Progenitor cell of endocrine pancreas (in vitro differentiated cells): ENCODE measurements at places on chromosomes 2 and 18. TPM values are rescaled to one million over a fixed set of nuclear protein-coding genes. Genes with fewer than 3 reads are reported as not detected.

The MSTN gene
- 0.38 TPM in 2 replicates for total RNA-seq

The KLHL14 gene
- total RNA-seq = 7.0 and 7.8 TPM in 2 replicates

The PARD3B gene
- total RNA-seq = 29.7 and 34.4 TPM in 2 replicates

The PDCD1 gene
- total RNA-seq = not detected in 2 replicates

DNA sequence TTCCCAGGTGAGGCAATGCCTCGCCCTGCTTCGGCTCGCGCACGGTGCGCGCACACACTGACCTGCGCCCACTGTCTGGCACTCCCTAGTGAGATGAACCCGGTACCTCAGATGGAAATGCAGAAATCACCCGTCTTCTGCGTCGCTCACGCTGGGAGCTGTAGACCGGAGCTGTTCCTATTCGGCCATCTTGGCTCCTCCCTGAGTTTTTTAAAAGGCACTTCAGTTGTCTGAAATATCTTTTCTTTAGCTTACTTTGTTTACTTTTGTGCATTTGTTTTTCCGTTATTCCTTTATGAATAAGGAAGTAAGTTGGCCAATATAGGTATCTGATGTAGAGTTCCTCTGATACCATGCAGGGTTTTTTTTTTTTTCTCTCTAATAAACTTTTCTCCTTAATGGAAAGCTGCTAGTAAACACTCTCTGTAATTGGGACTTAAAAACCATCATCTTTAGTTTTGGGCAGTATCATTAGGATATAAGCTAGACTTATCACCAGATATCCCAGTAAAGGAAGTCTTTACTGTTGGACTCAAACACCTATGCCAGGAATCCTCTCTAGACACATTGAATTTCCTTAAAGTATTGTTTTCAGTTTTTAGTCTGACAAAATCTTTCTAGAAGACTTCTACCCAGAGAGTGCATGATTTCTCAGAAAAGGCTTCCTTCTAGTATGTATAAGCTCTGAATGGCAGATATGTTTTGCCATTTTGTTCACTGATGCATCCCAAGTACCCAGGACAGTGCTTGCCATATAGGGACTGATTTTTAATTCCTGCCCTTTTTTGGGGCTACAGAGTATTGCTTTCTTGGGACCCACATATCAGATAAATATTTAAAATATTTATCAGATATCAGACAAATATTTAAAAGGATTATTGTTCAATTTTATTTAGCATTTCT lies 35.8 kb upstream of the DYSF start:
- peak overlapping the region; percentile 97 for H3K27ac ChIP-seq
- peaks cover 3% of the 10 kb centered on the region for H3K36me3 ChIP-seq
- H3K27me3 ChIP-seq = no peaks in the 10 kb centered on the region
- H3K4me1 ChIP-seq = peaks cover 17% of the 10 kb centered on the region

DNA sequence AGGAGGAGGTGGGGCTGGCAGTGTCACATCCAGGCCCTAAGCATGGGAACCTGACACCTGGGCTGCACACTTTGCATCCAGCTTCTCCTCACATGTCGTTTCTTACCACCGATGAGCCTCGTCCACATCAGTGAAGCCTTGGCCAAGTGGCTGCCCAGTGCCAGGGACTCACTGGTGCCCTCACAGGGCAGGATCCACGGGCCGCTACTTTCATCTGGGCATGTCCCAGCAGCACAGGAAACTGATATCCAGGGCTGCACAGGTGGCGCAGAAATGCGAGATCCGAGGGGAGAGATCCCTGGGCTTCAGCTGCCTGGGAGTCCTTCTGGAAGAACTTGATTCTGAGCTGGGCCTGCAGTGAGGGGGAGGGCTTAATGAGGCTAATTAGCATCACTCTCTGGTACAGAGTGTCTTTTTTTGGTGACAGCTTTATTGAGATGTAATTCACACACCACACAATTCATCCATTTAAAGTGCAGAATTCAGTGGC lies 291.6 kb upstream of the HDAC4 start:
- H3K4me1 ChIP-seq = peaks cover 5% of the 10 kb centered on the region
- no peaks in the 10 kb centered on the region for H3K36me3 ChIP-seq
- H3K4me3 ChIP-seq = no peak overlapping the region
- DNase-seq = no peak

GRCh38 chr2:120385355-120386127 lies 39.6 kb downstream of the INHBB start:
- peaks cover 17% of the 10 kb centered on the region for H3K27me3 ChIP-seq
- H3K36me3 ChIP-seq = no peaks in the 10 kb centered on the region
- no peak for DNase-seq
- no peak overlapping the region for H3K4me3 ChIP-seq
- peaks cover 6% of the 10 kb centered on the region for H3K4me1 ChIP-seq
- H3K27ac ChIP-seq = no peak overlapping the region

- no peaks in the 10 kb centered on the region for H3K27me3 ChIP-seq
- peaks cover 16% of the 10 kb centered on the region for H3K36me3 ChIP-seq
- H3K4me3 ChIP-seq = no peak overlapping the region
- H3K4me1 ChIP-seq = peaks cover 1% of the 10 kb centered on the region
- DNase-seq = no peak
Observed at GRCh38 chr18:79750980-79751571, 46.7 kb upstream of the KCNG2 start.

DNA sequence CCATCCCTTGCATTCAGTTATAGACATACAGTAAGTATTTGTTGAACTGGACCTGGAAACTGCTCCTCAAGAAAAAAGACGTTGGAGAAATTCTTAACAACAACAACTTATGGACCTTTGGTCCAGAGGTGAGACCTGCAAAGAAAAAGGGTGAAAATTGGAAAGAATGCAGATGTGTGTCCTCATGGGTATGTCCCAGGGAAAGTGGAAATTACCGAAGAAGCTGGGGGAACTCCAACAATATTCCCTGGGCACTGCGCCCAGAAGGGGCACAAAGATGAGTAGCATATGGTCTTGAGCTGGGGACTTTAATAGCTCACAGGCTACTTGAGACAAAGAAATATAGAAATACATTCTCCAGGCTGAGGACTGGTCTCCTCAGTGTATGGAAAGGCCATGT lies 35.5 kb upstream of the YWHAQ start:
- H3K27ac ChIP-seq = no peak overlapping the region
- H3K4me3 ChIP-seq = no peak overlapping the region
- H3K27me3 ChIP-seq = peaks cover 24% of the 10 kb centered on the region
- H3K4me1 ChIP-seq = peaks cover 2% of the 10 kb centered on the region

- H3K27ac ChIP-seq = peak overlapping the region; percentile 45
- peaks cover 70% of the 10 kb centered on the region for H3K27me3 ChIP-seq
- H3K36me3 ChIP-seq = no peaks in the 10 kb centered on the region
- no peak for DNase-seq
Observed at GRCh38 chr2:73177645-73178255, 24.6 kb upstream of the NOTO start.

- DNase-seq = no peak
- peaks cover 6% of the 10 kb centered on the region for H3K36me3 ChIP-seq
- no peaks in the 10 kb centered on the region for H3K27me3 ChIP-seq
- H3K4me3 ChIP-seq = no peak overlapping the region
Observed at GRCh38 chr18:32048507-32049091, 30.0 kb downstream of the RNF125 start.

DNA sequence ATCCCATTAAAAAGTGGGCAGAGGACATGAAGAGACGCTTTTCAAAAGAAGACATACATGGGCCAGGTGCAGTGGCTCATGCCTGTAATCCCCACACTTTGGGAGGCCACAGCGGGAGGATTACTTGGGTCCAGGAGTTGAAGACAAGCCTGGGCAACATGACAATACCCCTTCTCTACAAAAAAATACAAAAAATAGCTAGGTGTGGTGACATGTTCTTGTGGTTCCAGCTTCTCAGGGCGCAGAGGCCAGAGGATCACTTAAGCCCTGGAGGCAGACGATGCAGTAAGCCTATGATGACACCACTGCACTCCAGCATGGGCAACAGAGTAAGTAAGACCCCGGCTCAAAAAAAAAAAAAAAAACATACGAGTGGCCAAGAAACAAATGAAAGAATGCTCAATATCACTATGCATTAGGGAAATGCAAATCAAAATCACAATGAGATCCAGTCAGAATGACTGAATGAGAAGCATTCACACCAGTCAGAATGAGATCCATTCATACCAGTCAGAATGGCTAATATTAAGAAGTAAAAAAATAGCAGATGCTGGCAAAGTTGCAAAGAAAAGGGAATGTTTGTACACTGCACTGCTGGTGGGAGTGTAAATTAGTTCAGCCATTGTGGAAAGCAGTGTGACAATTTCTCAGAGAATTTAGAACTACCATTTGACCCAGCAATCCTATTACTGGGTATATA lies 550.2 kb upstream of the SLC39A10 start:
- DNase-seq = no peak
- H3K27ac ChIP-seq = no peak overlapping the region
- no peaks in the 10 kb centered on the region for H3K27me3 ChIP-seq
- no peaks in the 10 kb centered on the region for H3K4me1 ChIP-seq
- no peaks in the 10 kb centered on the region for H3K36me3 ChIP-seq
- no peak overlapping the region for H3K4me3 ChIP-seq

GRCh38 chr18:59067873-59068272 lies 71.8 kb upstream of the SEC11C start:
- H3K4me1 ChIP-seq = peaks cover 4% of the 10 kb centered on the region
- no peaks in the 10 kb centered on the region for H3K36me3 ChIP-seq
- no peak for DNase-seq
- H3K4me3 ChIP-seq = no peak overlapping the region
